ENCODE measurements at places on chromosomes 5 and 9. TPM values are rescaled to one million over a fixed set of nuclear protein-coding genes. Genes with fewer than 3 reads are reported as not detected.

PRRT1B gene
- total RNA-seq = 1.2 TPM

- DNase-seq = no peak
Measured at GRCh38 chr5:172553167-172553566, 87.9 kb upstream of the NEURL1B start.

GRCh38 chr5:170493028-170493820, 10.6 kb upstream of the KCNIP1 start:
- no peak for DNase-seq

SLC2A6 gene
- 14.2 TPM for total RNA-seq

TEK gene
- 2.5 TPM for total RNA-seq

TAF11L5 gene
- total RNA-seq = not detected

DNA sequence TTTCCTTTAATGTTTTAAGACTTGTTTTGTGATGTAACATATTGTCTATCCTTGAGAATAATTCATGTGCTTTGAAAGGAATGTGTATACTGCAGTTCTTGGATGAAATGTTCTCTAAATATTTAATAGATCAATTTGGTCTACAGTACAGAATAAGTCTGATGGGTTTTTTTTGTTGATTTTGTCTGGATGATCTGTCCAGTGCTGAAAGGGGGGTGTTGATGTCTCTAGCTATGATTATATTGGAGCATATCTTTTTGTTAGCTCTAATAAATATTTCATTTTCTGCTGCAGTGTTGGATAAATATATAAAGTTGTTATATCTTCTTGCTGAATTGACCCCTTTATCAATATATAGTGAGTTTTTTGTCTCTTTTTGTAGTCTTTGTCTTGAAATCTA, 269.9 kb upstream of the TUSC1 start:
- DNase-seq = no peak

DNA sequence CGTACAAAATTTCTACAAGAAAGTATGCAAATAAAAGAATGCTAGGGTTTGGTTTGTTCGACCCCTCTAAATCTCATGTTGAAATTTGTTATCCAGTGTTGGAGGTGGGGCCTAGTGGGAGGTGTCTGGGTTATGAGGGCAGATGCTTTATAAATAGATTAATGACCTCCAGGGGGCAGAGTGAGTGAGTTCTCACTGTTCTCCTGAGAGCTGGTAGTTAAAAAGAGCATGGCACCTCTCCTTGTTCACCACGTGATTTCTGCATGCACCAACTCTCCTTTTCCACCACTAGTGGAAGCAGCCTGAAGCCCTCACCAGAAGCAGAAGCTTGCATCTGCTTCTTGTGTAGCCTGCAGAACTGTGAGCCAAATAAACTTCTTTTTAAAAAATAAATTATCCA, 50.4 kb upstream of the FAM170A start:
- peak; percentile 34 for DNase-seq

- DNase-seq = no peak
Measured at GRCh38 chr5:98341038-98342032, 432.1 kb upstream of the RGMB start.

- DNase-seq = no peak
Measured at GRCh38 chr9:75146229-75146628, 57.9 kb downstream of the OSTF1 start.

DNA sequence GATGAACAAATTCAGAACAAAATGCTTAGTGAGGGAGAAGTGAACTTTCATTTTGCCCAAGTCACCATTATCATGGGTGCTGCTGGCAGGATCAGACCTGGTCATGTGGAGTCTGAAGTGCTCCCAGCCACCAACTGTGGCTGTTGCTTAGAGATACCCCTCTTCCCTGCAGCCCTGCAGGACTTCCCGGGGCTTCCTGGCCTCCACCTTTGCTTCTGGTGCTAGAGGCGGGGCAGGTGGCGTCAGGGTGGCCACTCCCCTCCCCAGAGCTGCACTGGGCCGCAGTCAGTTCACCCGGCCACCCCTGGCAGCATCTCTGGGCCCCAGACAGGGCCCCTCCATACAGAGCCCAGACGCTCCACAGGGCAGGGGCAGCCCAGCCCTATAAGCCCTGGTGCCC, 30.0 kb upstream of the SLC12A7 start:
- DNase-seq = no peak

DNA sequence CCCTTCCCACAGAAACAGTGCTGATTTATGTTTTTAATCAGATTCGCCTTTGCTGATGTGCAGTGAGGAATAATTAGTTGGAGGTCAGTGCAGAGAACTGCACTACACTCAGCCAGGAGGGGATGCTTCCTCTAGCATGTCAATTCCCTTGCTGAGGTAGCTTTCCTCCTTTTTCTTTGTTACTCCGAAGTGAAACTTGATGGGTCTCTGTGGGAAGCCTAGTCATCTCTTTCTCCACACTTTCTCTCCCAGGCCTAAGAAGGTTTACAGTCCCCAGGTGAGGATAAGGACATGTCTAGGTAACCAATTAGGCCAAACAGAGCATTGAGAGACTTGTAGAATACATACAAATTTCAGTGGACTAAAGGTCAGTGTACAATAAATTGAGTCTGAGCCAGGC, 461.8 kb downstream of the KIF4B start:
- no peak for DNase-seq

WDR38 gene
- total RNA-seq = not detected

GRCh38 chr9:120650352-120650751, 63.9 kb downstream of the MEGF9 start:
- no peak for DNase-seq

DNA sequence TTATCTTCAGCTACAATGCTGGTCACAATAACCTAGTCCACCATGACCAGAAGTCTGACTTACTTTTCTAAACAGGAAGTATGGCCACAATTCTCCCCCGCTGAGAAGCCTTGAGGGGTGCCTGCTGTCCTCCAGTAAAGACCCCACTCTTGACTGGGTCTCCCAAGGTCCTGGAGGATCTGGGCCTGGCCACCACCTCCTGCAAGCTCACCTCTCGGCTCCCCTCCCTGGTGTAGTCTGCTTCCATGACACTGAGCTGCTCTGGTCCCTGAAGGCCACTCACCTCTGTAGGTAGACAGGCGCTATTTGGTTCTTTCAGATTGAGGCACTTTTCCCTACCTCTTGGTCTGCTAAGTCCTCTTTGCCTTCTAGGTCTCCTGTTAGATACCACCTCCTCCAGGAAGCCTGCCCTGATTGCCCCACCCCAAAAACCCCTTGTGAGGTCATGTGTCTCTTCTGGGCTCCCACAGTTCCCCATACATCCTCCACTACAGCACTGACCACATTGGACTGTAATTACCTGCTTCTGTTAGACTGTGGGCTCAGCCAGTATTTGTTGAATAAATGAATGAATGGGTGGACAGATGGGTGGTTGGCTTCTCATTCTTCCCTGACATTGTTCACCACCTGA, 62.6 kb upstream of the IER5L start:
- DNase-seq = no peak

DDX4 gene
- 0.32 TPM for total RNA-seq

GABRP gene
- 9.9 TPM for total RNA-seq

GRCh38 chr5:101590384-101590783, 687.3 kb upstream of the ST8SIA4 start:
- peak; percentile 21 for DNase-seq

GRCh38 chr5:74182603-74183002, 457.9 kb downstream of the ENC1 start:
- no peak for DNase-seq

DNA sequence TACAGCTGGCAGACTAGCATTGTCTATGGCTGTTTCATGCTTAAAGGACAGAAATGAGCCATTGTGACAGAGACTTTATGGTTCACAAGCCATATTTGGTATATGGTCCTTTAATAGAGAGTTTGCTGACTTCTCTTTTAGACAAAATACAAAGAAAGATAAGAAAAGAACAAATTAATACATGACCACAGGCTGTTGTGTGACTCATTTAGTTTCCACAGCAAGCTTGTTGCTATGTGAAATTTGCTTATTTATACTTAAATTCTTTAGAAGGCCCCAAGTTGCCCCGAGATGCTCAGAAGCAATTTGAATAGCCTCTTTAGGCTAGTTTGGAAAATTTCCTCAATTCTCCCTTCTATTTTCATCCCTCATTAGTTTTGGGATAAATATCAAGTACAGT, 315.3 kb upstream of the RPS23 start:
- no peak for DNase-seq

DNA sequence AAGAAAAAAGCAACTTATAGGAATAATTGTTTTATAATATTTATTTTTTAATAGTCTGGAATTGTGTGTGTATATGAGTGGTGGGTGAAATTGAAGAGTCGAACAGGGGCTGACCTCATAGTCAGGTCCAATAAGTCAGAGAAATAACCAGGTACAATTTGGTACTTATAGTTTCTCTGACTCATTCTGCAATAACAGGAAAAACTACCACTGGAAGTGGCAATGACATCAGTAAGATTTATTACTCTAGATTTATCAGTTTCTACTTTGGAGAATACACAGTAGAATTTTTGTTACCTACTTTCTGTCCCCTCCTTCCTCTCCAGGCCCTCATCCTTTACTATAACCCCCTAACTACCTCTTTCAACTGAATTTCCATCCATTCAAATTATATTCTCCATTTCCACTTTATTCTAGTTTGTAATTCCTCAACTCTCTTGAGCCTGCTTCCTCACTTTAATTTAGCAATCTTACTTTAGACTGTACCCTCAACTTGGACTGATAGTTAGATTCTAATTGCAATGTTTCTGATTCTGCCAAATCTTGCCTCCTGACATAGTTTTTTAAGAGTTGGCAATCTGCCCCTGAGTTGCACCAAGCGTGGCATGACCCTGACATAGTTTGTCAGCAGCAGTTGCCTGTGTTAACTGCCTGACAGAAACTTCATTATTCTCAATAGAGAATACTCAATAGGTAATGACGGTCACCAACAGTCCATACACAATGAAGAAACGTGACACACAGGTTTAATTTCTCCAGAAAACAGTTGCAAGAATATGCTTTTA, 475.3 kb upstream of the RIOK2 start:
- DNase-seq = no peak

DNA sequence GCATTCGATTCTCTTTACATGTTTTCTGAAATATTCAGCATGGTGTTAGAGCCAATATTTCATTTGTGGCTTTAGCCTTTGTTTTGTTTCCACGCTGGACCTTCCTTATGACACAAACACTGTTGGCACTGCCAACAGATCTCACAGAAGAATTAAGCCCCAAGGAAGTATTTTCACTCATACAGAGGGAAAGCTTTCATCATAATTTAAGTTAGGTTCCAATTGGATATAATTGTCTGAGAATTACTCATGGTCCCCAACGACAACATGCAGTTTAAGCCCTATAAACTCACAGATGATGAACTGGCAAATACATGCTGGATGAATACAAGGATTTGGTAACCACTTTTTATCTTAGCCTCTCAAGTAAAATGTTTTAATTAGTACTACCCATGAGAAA, 259.5 kb downstream of the EBF1 start:
- DNase-seq = no peak

- DNase-seq = no peak
Measured at GRCh38 chr5:37015795-37016666, 139.5 kb downstream of the NIPBL start.

GRCh38 chr9:4938496-4938895, 46.6 kb upstream of the JAK2 start:
- no peak for DNase-seq

- no peak for DNase-seq
Measured at GRCh38 chr5:89346573-89346972, 463.6 kb upstream of the MEF2C start.

SPAAR gene
- total RNA-seq = not detected

DNA sequence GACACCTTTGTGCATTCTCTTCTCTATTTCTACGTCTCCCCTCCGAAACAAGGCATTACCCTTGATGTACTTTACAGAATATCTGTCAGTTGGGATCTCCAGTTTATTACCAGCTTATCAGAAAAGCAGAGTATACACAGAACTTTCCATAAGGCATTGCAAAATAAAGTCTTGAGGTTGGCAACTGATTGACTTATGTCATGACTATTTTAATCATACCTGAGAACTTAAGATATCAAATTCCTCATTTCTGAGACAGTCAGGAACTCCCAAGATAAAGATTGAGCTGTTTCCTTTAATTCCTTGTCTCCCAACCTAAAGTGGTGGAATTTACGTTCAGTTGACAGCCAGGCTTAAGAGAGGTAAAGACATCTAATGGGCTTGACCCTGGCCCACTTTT, 110.9 kb downstream of the MEF2C start:
- DNase-seq = no peak

Measured in WTC11 (cell line).